Stimulated activated CD4-positive, alpha-beta T cell treated with anti-CD3 and anti-CD28 coated beads, Interleukin-1b, Interleukin-23, amount 100 ng/mL, for 24 hours (primary cell): ENCODE measurements at places on chromosomes 6 and 20.

- no peak for DNase-seq
Observed at GRCh38 chr6:7050872-7051779, 56.6 kb upstream of the RREB1 start.

GRCh38 chr20:47540443-47541354 is 39.0 kb downstream of the NCOA3 start:
- DNase-seq = no peak

DNA sequence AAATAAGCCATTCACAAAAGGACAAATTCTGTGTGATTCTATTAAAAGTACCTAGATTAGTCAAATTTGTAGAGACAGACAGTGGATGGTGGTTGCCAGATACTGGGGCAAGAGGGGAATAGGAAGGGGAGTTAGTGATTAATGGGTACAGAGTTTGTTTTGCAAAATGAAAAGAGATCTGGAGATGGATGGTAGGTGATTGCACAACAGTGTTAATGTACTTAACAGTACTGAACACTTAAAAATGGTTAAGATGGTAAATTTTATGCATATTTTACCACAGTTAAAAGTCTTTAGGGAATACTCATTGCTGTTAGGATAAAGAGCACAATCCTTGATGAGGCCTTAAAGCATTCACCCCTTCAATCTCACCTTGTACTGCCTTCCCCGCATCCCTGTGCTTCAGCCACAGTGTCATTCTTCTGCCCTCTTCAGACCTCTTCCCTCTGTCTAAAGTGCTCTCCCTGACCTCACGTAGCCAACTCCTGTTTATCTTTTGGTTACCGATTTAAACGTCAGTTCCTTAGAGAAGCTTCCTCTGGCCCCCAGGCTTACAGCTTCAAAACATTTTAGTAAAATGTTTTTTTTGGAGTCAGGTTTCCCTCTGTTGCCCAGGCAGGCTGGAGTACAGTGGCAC is 11.8 kb downstream of the PSMF1 start:
- no peak for DNase-seq

- no peak for DNase-seq
Observed at GRCh38 chr6:74073999-74074398, 378.0 kb downstream of the CD109 start.

GRCh38 chr20:62822788-62823651 is 6.2 kb downstream of the COL9A3 start:
- no peak for DNase-seq

GRCh38 chr20:8128291-8129060 is 3.6 kb upstream of the PLCB1 start:
- no peak for DNase-seq

DNA sequence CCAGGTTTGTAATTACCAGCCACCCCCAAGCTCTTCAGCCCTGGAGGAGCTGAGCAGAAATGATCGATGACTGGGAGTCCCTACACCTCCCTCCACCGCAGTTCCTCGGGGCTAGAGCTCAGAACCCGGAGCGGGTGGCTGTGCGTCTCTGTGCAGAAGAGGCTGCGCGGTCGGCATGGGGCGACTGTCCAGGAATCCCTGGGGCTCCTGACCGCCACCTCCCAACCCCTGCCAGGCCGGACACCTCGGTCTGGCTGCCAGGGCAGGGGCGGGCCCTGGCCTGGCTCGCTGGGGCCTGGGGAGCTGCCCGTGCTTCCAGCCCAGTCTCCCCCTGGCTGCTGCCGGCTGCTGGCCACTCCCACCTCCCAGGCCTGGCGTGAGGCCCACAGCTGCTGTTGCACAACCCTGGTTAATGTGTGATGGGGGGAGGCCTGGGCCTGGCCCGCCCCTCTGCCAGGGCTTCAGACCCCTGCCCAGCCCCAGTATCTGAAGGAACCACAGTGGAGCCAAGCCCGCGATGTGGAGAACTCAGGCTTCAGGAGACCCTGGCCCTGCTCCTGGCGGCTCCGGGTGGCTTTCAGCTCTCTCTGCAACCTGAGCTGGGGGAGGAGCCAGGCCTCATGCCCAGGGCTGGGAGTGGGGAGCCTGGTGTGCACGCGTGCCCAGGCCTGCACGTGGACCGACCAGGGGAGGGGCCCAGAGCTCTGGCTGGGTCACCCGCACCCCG is 1.2 kb downstream of the SLC2A4RG start:
- no peak for DNase-seq

- no peak for DNase-seq
Observed at GRCh38 chr6:57177545-57178265, 5.6 kb downstream of the BAG2 start.

DNA sequence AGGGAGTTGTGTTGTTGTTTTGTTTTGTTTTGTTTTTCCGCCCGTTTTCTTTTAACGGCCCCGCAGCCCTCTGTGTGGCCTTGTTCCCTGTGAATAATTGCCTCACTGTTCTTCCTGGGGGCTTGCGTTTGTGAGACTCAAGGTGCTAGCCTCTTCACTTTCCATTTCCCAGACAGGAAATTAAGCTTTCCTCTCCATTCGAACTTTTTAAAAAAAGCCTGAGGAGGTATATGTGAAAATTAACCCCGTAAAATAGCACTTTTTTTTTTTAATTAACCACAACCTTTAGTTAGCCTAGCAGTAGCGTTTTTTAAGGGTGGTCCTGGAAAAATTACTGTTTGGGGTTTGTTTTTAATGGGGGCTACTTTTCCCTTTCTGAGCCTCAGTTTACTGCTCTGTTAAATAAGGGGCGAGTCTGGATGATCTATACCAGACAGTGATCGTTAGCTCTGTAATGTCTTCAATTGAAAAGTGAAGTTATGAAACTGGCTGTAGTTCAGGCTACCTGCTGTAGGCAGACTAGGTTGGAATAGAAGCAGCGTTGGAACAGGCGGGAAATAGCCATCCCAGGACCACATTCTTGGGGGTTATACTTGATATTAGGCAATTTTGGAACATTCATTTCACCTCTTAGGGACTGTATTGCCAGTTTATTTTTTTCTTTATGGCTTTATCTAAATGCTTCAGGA is 1.7 kb downstream of the STX16 start:
- DNase-seq = no peak

DNA sequence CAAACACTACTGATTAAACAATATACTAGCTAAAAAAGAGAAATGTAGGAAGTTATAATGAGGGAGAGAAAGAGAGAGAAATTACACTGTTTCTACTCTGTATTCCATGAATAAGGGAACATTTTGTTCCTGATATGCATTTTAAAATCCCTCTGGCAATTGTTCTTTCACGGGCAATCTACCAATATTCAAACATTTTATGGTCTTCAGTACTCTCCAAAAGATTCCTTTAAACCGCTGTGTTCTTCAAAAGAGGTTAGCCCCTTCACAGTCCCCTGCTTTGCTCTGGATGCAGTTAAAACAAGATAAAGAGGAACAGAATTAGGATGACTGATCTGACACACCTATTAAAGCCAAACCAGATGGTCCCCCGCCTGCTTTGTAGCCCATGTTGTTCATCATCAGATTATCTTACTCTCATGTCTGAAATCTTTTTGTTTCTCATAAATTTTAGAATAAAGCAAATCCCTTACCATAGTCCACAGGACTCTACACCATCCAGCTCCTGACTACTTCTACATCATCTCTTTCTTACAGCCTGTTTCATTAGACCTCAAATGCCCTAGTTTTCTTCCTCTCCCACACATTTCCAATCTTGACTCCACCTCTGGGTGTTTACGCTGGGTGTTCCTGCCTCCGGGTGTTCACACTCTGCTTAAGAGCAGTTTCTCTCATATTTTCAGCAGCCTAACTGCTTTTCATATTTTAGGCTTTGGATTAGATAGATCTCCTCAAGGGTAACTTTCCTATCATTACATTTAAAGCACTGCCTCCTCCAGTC is 399.7 kb downstream of the COL12A1 start:
- no peak for DNase-seq

DNA sequence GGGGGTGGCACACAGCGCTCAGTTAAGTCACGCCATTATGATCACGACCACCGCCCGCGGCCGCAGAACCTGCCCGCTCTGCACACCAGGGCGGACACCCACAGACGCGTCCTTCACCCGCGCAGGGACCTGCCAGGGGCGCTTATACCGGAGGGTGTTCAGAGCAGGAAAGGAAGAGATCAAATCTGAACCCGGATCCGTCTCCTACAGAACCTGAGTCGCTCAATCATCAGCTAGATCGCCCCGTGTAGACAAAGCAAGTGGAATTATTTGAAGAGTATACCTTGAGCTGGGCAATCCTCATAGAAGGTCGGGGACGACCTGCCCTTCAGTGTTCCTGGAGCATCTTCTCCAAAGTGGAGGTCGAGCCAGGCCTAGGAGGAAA is 14.4 kb upstream of the ZNF217 start:
- DNase-seq = no peak

- no peak for DNase-seq
Observed at GRCh38 chr20:64116016-64116415, 8.7 kb upstream of the NPBWR2 start.

- DNase-seq = no peak
Observed at GRCh38 chr20:41094353-41095055, 42.8 kb upstream of the PLCG1 start.

DNA sequence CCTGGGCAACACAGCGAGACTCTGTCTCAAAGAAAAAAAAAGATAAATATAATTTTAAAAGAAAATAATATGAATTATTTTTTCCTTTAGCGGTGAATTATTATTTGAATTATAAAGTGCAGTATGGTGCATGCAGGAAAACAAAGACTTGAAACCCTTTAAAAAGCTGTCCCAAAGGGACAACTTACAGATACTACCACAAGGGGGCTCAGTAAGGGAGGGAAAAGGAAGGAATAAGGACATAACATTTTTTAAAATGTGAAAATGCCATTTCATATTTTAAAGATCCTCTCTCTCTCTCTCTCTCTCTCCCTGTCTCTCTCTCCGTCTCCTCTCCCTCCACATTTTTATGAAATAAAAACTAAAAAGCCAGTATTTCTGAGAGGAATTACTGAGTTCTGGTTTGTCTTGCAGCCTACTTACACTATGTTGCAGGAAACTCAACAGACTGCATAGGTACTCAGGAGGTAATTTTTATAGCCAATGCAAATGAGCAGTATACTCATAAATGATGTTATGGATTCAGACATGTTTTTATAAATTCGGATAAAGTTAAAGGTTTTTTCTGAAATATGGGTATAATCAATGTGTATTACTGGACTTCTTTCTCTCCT is 455.0 kb upstream of the GJE1 start:
- DNase-seq = no peak

DNA sequence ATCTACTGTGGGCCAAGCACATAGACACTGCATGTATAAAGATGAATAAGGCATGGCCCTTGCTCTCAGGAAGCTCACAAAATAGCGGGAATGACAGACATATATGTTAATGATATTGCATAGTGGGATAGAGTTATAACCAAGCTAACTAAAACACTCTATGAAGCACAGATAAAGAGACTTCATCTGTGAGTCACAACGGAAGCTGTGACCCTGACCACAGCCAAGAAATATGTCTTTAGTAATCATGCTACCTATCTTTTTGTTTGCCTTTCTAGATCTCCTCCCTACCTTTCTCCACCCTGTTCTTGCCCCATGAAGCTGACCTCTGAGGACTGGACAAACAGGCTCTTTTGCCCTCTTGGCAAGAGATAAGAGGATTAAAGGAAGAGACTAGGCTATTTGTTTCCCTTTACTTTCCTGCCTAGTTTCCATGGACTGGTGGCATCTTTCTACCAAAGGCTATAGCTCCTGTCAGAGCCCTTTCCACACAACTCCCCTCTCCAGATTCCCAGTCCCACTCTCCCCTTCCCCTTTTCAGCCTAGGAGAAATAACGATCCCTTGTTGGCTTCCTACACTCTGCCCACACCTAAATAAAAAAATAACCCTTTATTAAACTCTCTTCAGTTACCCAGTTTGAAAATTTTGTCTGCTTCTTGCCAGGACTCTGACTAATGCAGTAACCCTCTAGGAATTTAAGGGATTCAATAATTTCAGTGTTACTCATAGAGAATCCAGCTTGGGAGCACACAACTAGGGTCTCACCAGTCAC is 504.9 kb upstream of the MARCKS start:
- DNase-seq = no peak

- DNase-seq = no peak
Observed at GRCh38 chr20:58519940-58520712, 4.9 kb upstream of the APCDD1L start.

DNA sequence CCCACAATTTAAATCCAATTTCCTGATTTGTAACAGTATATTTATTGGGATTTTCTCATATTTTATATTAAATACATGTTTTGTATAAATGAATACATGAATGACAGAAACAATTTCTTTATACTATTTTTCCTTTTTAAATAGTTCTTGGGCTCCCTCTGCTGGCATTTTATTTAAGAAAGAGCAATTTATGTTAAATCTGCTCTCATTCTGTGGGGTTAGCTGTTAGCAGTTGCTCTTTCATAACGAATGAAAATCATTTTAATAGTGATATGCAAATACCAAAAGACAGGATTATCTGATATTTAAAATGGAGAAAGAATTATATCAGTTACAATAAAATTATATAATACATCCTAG is 118.3 kb downstream of the RALGAPA2 start:
- DNase-seq = no peak

DNA sequence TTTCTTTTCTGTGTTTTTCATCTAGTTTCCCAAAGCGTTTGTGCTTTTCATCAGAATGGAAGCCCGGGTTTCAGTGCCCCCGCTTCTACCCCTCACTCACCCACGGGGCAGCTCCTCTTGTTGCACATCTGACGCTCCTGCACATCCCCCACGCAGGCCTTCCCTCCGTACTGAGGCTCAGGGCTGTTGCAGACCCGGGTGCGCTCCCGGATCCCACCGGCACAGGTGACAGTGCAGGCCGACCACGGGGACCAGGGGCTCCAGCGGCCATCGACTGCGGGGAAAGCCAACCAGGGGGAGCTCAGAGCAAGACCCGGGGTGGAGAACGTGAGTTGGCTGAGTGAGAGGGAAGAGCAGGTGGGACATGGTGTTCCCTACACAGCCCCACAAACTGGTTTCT is 19.0 kb downstream of the THBS2 start:
- no peak for DNase-seq

DNA sequence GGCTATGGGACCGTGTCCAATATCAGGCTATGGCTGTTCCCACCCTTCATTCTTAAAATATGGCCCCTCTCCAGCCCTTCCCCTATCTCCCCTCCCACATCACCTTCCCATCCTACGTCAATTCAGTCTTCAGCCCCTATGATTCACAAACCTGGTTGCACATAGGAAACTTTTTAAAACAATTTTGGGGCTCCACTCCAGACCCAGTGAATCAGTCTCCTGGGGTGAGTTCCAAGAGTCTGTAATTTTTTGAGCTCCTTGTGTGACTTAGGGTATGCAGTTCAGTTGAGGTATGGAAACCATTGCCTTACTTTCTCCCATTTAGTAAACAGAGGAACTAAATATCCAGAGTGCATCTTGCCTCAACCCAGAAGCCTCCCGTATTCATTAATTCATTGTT is 5.5 kb downstream of the HNF4A start:
- DNase-seq = no peak
